Mammary microvascular endothelial cell (primary cell): ENCODE measurements at places on chromosomes 5 and 9. TPM values are rescaled to one million over a fixed set of nuclear protein-coding genes. Genes with fewer than 3 reads are reported as not detected.

The RLN2 gene
- 0.74 TPM in 1 of 2 replicates, not detected in the other for total RNA-seq

The IFNA17 gene
- total RNA-seq, result not detected in 2 replicates

The CSF2 gene
- 16.8 and 17.5 TPM in 2 replicates for total RNA-seq

The GFPT2 gene
- 6.9 and 7.6 TPM in 2 replicates for total RNA-seq

The ZNG1A gene
- 18.5 and 32.7 TPM in 2 replicates for total RNA-seq

The C9orf50 gene
- 0.47 TPM in 1 of 2 replicates, not detected in the other for total RNA-seq

The PHF24 gene
- not detected in 2 replicates for total RNA-seq

The DNAJC18 gene
- total RNA-seq, result 3.6 and 3.7 TPM in 2 replicates

The MLANA gene
- not detected in 2 replicates for total RNA-seq

The CERCAM gene
- 19.5 and 19.7 TPM in 2 replicates for total RNA-seq

The PCDHB7 gene
- total RNA-seq, result 0.05 and 0.07 TPM in 2 replicates

The CBY3 gene
- total RNA-seq, result not detected in 2 replicates

The AGXT2 gene
- not detected in 2 replicates for total RNA-seq

The GARIN3 gene
- total RNA-seq, result not detected in 2 replicates

The HMHB1 gene
- not detected in 2 replicates for total RNA-seq

The TOR4A gene
- 41.4 and 44.7 TPM in 2 replicates for total RNA-seq

The FST gene
- total RNA-seq, result 11.0 and 13.3 TPM in 2 replicates

The PRSS3 gene
- total RNA-seq, result 13.4 and 19.8 TPM in 2 replicates

The CDH6 gene
- 0.05 and 0.20 TPM in 2 replicates for total RNA-seq

The PNPLA7 gene
- total RNA-seq, result 0.34 and 0.53 TPM in 2 replicates

The ADRB2 gene
- total RNA-seq, result 13.3 and 14.2 TPM in 2 replicates

The HAPLN1 gene
- not detected in 2 replicates for total RNA-seq

The OCLN gene
- total RNA-seq, result 0.53 and 3.3 TPM in 2 replicates

The ENTREP1 gene
- total RNA-seq, result 3.3 and 3.7 TPM in 2 replicates

The OR1Q1 gene
- not detected in 2 replicates for total RNA-seq

The ADAMTS13 gene
- 0.20 and 0.59 TPM in 2 replicates for total RNA-seq

The CTSV gene
- 1.3 and 2.2 TPM in 2 replicates for total RNA-seq

The FOXD4L4 gene
- not detected in 2 replicates for total RNA-seq

The KIF4B gene
- under 0.01 and 0.13 TPM in 2 replicates for total RNA-seq

The CAMK2A gene
- not detected in 2 replicates for total RNA-seq

The KIF24 gene
- 2.8 and 3.1 TPM in 2 replicates for total RNA-seq

The SLC36A2 gene
- not detected in 2 replicates for total RNA-seq

The TLX3 gene
- not detected in 2 replicates for total RNA-seq

The SLC27A6 gene
- total RNA-seq, result not detected in 2 replicates

The PDE6A gene
- total RNA-seq, result 0.05 TPM in 1 of 2 replicates, not detected in the other

The NMUR2 gene
- total RNA-seq, result not detected in 2 replicates

The COX7C gene
- total RNA-seq, result 378 and 478 TPM in 2 replicates

The GGTA1 gene
- 0.10 and 0.13 TPM in 2 replicates for total RNA-seq

The MUSK gene
- total RNA-seq, result not detected in 2 replicates

The SLC25A2 gene
- total RNA-seq, result 0.15 TPM in 1 of 2 replicates, not detected in the other

The PCDHB6 gene
- total RNA-seq, result not detected in 2 replicates
